Left ventricle myocardium inferior (tissue), 1 donor: ENCODE measurements at places on chromosomes 1 and 21. TPM values are rescaled to one million over a fixed set of nuclear protein-coding genes. Genes with fewer than 3 reads are reported as not detected.
A peak's percentile ranks its signal among the peaks of the same experiment; 100 is the strongest.

Gene NHLH1
- total RNA-seq, result not detected

Gene WLS
- 113 TPM for total RNA-seq

Gene ZMYND12
- total RNA-seq, result 2.6 TPM

Gene COL8A2
- total RNA-seq, result 1.2 TPM

Gene TRAF5
- 1.5 TPM for total RNA-seq

Gene TRIM62
- 2.3 TPM for total RNA-seq

Gene DEDD
- 25.2 TPM for total RNA-seq

Gene ZNF683
- total RNA-seq, result not detected

Gene TRAPPC10
- 21.4 TPM for total RNA-seq

DNA sequence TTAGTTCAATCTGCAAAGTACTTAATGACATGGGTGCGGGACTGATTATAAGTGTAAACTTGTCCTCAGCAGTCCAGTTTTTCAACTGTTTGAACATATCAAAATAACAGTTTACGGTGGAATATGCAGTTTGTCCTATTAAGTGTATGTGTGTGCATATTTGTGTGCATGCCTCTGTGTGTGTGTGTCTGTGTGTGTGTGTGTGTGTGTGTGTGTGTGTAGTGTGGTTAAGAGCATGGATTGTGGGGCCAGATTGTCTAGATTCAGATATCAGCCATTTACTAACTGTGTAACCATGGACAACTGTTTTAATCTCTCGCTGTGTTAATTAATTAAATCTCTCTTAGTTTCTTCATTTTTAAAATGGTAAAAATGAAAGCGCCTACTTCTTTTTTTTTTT lies 39.0 kb downstream of the NEXN start:
- H3K27ac ChIP-seq, result no peak overlapping the region
- no peak overlapping the region for H3K4me3 ChIP-seq
- peaks cover 85% of the 10 kb centered on the region for H3K36me3 ChIP-seq
- no peaks in the 10 kb centered on the region for H3K27me3 ChIP-seq
- DNase-seq, result no peak

DNA sequence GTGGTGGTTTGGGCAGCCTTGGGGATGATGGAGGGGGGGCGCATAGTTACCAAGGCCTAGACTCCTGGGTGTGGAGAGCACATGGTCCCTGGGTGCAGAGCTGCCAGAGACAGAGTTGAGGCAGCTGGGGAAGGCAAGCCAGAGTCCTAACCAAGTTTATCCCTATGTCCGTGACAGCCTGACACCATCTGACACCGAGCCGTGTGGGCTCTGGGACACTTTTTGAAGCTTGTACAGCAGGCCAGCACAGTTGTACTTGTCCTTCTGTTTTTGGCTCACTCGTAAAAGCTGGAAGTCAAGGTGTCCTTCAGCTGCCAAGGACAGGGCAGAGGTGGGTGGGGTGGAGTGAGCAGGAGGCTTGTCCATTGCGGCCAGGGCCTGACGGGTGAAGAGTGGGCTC lies 28.5 kb downstream of the SLC26A9 start:
- no peaks in the 10 kb centered on the region for H3K27me3 ChIP-seq
- H3K36me3 ChIP-seq, result no peaks in the 10 kb centered on the region
- peak; percentile 44 for DNase-seq

DNA sequence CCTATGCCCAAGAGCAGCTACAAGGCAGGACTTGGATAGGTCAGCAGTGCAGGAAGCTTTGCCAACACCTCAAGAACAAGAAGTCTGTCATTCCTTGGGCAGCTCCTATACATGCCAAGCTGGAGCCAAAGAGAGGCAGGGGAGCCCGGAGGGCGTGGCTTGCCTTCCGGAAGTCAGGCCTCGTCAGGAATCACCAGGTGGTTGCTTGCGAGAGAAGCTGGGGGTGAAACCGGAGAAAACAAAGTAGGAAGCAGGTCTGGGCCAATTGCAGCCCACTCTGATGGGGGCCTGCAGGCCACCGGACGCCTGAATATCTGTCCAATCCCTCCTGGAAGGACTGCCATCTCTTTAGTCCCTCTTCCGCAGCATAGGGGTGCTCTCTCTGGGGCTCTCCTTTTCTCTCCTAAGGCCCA lies 794 bp upstream of the FAM76A start:
- H3K4me1 ChIP-seq, result peaks cover 25% of the 10 kb centered on the region
- peak; percentile 18 for DNase-seq
- no peaks in the 10 kb centered on the region for H3K27me3 ChIP-seq
- H3K27ac ChIP-seq, result peak overlapping the region; percentile 94
- H3K4me3 ChIP-seq, result peak overlapping the region; percentile 83

DNA sequence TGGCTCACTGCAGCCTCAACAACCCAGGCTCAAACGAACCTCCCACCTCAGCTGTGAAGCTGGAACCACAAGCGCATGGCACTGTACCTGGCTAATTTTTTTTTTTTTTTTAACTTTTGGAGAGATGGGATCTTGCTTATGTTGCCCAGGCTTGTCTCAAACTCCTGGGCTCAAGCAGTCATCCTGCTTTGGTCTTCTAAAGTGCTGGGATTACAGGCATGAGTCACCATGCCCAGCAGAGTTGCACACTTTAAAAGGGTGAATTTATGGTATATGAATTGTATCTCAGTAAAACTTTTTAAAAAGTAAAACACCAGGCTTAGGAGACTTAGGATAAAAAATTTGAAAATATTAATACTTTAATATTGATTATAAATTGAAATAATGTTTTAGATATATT lies 99.1 kb downstream of the CLEC20A start:
- no peaks in the 10 kb centered on the region for H3K27me3 ChIP-seq
- H3K27ac ChIP-seq, result no peak overlapping the region
- no peak overlapping the region for H3K4me3 ChIP-seq

- H3K4me1 ChIP-seq, result peaks cover 66% of the 10 kb centered on the region
- no peak for DNase-seq
- H3K27me3 ChIP-seq, result no peaks in the 10 kb centered on the region
- H3K36me3 ChIP-seq, result peaks cover 8% of the 10 kb centered on the region
- no peak overlapping the region for H3K4me3 ChIP-seq
These were observed 14.7 kb downstream of the PDXK start for GRCh38 chr21:43733529-43734071.

GRCh38 chr1:24015221-24016210 lies 35.4 kb upstream of the SRSF10 start:
- peak overlapping the region; percentile 94 for H3K27ac ChIP-seq
- H3K36me3 ChIP-seq, result no peaks in the 10 kb centered on the region
- H3K27me3 ChIP-seq, result no peaks in the 10 kb centered on the region
- no peak for DNase-seq

- no peak overlapping the region for H3K4me3 ChIP-seq
- H3K27ac ChIP-seq, result peak overlapping the region; percentile 69
- no peak for DNase-seq
- H3K36me3 ChIP-seq, result peaks cover 58% of the 10 kb centered on the region
- no peaks in the 10 kb centered on the region for H3K27me3 ChIP-seq
These were observed 40.4 kb upstream of the MTR start for GRCh38 chr1:236754525-236755210.

DNA sequence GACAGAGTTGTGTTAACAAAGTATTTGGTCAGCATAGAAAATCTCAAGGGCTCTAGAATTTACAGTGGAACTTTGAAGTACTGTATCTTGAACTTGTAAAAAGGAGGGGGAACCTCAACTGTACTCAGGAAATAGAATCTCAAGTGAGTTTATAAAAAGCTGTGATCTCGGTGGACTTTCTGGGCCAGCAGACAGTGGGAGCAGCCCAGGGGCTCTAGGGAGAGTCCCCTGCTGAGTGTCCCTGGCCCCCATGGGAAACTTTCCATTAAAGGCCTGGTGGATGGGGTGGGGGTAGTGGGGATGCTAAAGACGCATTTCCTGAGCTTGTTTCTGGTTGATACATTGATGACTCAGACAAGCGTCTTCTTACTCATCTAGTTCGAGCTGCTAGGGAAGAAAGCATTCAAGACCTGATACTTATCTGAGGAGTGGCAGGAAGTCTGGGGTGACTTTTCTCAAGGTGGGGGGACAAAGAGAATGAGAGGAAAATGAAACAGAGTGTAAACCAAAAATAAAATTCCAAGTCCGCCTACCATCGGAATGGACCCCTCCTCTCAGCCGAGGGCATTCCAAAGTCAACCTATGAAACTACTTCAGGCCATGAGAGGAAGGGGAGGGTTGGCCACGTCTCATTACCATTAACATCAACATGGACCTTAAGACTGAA lies 65.5 kb downstream of the NID1 start:
- peaks cover 46% of the 10 kb centered on the region for H3K4me1 ChIP-seq
- H3K36me3 ChIP-seq, result peaks cover 76% of the 10 kb centered on the region
- no peak for DNase-seq
- no peaks in the 10 kb centered on the region for H3K27me3 ChIP-seq
- H3K27ac ChIP-seq, result peak overlapping the region; percentile 57
- H3K4me3 ChIP-seq, result no peak overlapping the region

DNA sequence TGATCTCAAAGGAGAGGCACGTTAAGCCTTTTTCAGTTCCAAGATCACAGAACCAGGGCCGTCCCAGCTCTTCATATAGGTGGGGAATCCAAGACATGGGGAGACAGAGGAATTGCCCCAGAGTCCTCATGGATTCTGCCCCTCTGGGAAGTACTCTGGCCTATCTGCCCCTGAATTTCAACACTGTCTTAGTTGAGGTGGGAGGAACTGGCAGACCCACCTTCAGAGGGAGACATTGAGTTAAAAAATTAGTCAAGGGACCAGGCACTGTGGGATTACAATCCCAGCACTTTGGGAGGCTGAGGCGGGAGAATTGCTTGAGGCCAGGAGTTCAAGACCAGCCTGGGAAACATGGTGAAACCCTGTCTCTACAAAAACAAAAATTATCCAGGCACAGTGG lies 2.1 kb upstream of the KNCN start:
- DNase-seq, result no peak
- H3K4me3 ChIP-seq, result no peak overlapping the region
- peaks cover 7% of the 10 kb centered on the region for H3K4me1 ChIP-seq
- peaks cover 46% of the 10 kb centered on the region for H3K27me3 ChIP-seq
- no peak overlapping the region for H3K27ac ChIP-seq

- DNase-seq, result no peak
- H3K4me3 ChIP-seq, result no peak overlapping the region
- no peak overlapping the region for H3K27ac ChIP-seq
These were observed 14.6 kb upstream of the TGFBR3 start for GRCh38 chr1:91900562-91900961.

DNA sequence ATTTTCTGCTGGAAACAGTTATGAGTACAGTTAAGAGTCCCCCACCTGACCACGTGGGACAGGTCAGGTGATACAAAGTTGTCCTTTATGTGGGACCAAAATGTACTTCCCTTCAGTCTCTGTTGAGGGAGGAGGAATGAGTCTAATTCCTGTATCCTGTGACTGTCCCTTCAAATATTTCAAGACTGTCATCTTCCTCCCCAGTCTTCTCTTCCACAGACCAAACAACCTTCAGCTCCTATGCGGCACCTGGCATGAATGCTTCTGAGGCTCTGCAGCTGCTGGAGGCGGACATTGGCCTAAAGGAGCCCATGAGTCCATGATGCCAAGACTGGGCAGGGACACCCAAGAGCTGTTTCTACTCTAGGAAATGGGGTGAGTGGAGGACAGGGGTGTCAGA lies 72.1 kb upstream of the SIM2 start:
- no peak for DNase-seq
- H3K4me3 ChIP-seq, result no peak overlapping the region
- no peaks in the 10 kb centered on the region for H3K4me1 ChIP-seq
- no peaks in the 10 kb centered on the region for H3K36me3 ChIP-seq

GRCh38 chr1:30680429-30680828 lies 43.0 kb downstream of the MATN1 start:
- peaks cover 70% of the 10 kb centered on the region for H3K27me3 ChIP-seq
- peaks cover 25% of the 10 kb centered on the region for H3K4me1 ChIP-seq
- H3K36me3 ChIP-seq, result no peaks in the 10 kb centered on the region
- no peak for DNase-seq

DNA sequence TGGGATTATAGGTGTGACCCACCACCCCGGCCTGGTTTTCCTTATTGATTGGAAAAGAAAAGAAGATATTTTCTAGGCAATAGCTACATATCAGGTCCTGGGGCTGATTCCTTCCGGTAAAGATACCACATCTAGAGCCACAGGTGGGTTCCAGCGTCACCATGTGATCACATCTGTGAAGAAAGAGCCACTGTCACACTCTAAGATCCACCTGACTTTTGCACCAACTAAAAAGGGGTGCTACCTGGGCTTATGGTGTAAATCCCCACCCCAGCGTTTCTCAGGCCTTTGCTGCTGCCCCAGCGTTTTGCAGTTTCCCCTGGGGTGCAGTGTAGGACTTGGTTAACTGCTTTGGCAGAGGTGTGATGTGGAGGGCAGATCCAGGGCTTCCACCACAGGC lies 22.3 kb upstream of the PDE9A start:
- no peak overlapping the region for H3K27ac ChIP-seq
- H3K36me3 ChIP-seq, result no peaks in the 10 kb centered on the region
- H3K4me3 ChIP-seq, result no peak overlapping the region
- DNase-seq, result no peak
- H3K4me1 ChIP-seq, result peaks cover 14% of the 10 kb centered on the region

DNA sequence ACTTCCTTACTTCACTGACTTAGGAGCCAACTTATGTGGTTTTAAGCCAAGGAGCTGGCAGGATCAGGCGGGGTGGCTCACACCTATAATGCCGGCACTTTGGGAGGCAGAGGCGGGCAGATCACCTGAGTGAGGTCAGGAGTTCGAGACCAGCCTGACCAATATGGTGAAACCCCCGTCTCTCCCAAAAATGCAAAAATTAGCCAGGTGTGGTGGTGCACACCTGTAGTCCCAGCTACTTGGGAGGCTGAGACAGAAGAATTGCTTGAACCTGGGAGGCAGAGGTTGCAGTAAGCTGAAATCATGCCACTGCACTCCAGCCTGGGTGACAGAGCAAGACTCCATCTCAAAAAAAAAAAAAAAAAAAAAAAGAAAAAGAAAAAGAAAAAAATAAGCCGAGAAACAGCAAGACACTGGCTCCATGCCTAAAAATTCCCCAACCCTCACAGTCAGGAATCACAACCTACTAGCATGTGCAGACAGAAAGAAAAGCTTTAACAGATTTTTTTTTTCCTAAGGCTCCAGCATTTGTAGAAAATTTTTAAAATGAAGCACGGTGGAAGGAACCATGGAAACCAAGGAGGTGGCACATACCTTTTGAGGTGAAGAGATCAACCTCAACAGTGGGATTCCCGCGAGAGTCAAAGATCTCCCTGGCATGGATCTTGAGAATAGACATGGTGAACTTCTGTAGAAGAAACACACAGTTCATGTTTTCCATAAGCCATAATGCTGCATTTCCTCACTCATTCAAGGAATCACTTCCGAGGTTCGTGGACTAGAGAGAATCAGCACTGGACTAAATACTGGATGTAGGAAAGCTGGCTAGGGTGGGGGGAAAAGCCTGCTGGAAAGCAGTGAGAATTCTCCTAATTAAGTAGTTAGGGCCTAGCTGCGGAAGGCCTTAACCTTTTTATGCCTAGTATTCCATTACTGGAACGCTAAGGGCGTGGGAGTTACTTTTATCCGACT lies 4.0 kb downstream of the ENO1 start:
- DNase-seq, result no peak
- H3K4me1 ChIP-seq, result peaks cover 79% of the 10 kb centered on the region
- H3K27ac ChIP-seq, result peak overlapping the region; percentile 99
- no peaks in the 10 kb centered on the region for H3K27me3 ChIP-seq
